ENCODE measurements at places on chromosomes 11 and 22. TPM values are rescaled to one million over a fixed set of nuclear protein-coding genes. Genes with fewer than 3 reads are reported as not detected.

Gene CNGA4
- 0.14 TPM for total RNA-seq

DNA sequence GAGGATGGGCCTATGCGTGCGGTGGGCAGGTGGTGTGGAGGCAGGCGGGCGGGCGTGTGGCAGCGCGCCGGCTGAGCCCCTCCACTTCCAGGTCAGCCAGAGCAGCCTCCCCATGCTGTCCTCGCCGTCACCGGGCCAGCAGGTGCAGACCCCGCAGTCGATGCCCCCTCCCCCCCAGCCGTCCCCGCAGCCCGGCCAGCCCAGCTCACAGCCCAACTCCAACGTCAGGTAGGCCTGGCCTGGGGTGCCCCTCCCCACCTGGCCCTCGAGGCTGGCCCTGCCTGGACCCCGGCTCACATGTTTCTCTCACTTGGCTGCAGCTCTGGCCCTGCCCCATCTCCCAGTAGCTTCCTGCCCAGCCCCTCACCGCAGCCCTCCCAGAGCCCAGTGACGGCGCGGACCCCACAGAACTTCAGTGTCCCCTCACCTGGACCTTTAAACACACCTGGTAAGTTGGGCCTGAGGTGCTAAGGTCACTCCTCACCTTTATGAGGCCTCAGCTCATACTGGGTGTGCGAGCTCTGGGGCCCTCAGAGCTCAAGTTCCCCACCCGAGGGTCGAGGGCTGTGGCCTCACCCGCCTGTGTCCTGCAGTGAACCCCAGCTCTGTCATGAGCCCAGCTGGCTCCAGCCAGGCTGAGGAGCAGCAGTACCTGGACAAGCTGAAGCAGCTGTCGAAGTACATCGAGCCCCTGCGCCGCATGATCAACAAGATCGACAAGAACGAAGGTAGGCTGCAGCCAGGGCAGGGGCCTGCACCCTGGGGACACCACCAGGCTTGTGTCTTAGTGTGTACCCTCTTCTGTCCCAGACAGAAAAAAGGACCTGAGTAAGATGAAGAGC is 75.3 kb downstream of the MED15 start:
- H3K36me3 ChIP-seq, result no peaks in the 10 kb centered on the region
- H3K4me1 ChIP-seq, result no peaks in the 10 kb centered on the region
- H3K27ac ChIP-seq, result no peak overlapping the region
- H3K4me3 ChIP-seq, result no peak overlapping the region

Gene ASPHD2
- 0.20 TPM for total RNA-seq

DNA sequence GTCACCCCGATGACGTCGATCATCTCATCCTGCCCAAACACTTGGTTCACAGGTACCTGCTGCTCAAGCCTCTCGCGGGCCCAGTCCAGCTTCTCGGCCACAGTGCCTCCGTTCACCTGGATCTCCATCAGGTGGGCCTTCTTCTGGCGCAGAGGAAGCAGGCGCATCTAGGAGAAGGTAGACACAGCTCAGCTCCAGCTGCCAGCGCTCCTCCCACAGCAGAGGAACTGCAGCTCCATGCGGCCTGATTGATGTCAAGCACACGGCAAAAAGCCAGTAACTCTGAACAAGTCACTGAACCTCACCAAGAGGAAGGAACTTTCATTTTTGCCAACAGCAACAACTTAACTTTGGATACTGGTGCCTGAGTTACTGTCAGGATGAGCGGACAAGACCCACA is 4.0 kb downstream of the RPL3 start:
- H3K27ac ChIP-seq, result peak overlapping the region; percentile 99
- H3K4me3 ChIP-seq, result no peak overlapping the region
- DNase-seq, result no peak
- no peaks in the 10 kb centered on the region for H3K27me3 ChIP-seq
- H3K4me1 ChIP-seq, result peaks cover 36% of the 10 kb centered on the region

DNA sequence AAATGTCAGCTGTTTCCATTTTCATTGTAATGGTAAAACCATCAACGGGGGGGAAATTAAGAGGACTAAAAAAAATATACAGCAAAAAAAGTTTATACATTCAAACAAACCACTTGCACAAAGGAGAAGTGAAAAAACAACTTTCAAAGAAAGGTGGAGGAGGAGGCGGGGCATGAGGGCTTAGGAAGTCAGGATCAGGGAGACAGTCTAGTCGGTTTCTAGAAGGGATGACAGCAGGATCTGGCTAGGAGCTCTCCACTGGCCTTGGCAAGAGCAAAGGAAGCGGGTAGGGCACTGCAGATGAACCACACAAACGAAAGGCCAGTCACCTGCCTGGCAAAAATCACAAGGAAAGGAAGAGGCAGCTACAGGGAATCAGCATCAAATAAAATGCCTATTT is 31.0 kb downstream of the NAP1L4 start:
- H3K4me1 ChIP-seq, result no peaks in the 10 kb centered on the region
- no peaks in the 10 kb centered on the region for H3K27me3 ChIP-seq
- no peak for DNase-seq
- no peak overlapping the region for H3K4me3 ChIP-seq

GRCh38 chr11:102600666-102601065 is 24.5 kb downstream of the MMP20 start:
- H3K4me3 ChIP-seq, result no peak overlapping the region
- H3K36me3 ChIP-seq, result no peaks in the 10 kb centered on the region
- H3K27ac ChIP-seq, result no peak overlapping the region
- H3K27me3 ChIP-seq, result no peaks in the 10 kb centered on the region

DNA sequence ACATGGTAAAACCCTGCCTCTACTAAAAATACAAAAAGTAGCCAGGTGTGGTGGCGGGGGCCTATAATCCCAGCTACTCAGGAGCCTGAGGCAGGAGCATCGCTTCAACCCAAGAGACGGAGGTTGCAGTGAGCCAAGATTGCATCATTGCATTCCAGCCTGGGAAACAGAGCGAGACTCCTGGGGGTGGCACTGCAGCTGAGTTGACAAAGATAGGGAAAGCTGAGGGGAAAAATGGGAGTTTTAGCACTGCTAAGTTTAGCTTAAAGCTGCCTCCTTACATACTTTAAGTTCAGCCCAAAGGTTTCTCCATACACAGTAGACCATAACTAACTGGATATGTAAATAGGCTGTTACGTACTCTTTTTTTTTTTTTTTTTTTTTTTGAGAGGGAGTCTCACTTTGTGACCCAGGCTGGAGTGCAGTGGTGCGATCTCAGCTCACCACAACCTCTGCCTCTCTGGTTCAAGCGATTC is 9.0 kb upstream of the USP28 start:
- H3K27ac ChIP-seq, result no peak overlapping the region
- no peaks in the 10 kb centered on the region for H3K4me1 ChIP-seq
- H3K27me3 ChIP-seq, result no peaks in the 10 kb centered on the region
- no peak overlapping the region for H3K4me3 ChIP-seq
- no peak for DNase-seq

Gene SAA4
- total RNA-seq, result not detected

Gene B4GALNT4
- 3.0 TPM for total RNA-seq

DNA sequence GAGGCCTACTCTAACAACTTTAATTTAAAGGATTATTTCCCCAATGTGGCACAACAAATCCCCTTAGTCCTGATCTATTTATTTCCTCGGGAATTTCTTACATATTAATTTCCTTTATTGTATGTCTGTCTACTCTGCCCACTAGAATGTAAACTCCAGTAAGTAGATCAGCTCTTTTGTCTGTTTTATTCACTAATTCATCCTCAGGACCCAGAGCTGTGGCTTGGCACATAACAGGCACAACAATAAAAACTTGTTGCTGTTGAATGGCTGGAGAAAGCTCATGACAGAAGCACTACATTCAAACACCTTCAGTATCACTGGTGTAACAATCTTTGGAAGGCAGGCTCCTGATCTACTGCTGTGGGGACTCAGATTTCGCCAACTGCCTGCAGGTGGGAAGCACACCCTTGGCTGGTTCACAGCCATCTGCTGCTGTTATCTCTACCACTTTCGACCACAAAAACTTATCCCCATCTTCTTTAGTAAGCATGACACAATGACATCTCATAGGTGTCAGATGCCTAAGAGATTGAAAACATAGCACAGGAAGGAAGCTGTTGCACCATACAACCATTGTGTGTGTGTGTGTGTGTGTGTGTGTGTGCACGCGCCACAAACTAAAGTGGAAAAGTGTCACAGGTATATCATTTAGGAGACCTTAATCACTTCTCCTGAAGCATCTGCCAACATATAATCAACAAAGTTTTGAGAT is 11.9 kb downstream of the HIRA start:
- no peak overlapping the region for H3K27ac ChIP-seq
- no peaks in the 10 kb centered on the region for H3K36me3 ChIP-seq
- H3K4me3 ChIP-seq, result no peak overlapping the region
- DNase-seq, result peak; percentile 24
- H3K27me3 ChIP-seq, result no peaks in the 10 kb centered on the region

Gene DMC1
- 86.2 TPM for total RNA-seq

DNA sequence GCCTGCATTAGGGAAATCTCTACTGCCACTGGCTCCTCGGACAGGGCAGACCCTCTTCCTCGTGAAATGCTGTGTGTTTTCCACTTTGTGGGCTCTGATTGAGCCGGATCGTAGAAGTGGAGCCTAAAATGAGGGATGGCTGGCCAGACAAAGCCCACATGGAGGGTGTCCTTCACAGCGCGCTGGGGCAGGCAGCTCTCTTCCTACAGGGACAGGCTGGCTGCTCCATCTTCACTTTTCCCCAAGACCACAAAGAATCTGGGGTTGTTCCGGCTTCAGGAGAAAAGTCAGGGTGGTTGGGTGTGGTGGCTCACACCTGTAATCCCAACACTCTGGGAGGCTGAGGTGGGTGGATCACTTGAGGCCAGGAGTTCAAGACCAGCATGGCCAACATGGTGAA is 94.9 kb downstream of the MORC2 start:
- no peaks in the 10 kb centered on the region for H3K36me3 ChIP-seq
- no peaks in the 10 kb centered on the region for H3K27me3 ChIP-seq
- no peak overlapping the region for H3K4me3 ChIP-seq
- no peak for DNase-seq

DNA sequence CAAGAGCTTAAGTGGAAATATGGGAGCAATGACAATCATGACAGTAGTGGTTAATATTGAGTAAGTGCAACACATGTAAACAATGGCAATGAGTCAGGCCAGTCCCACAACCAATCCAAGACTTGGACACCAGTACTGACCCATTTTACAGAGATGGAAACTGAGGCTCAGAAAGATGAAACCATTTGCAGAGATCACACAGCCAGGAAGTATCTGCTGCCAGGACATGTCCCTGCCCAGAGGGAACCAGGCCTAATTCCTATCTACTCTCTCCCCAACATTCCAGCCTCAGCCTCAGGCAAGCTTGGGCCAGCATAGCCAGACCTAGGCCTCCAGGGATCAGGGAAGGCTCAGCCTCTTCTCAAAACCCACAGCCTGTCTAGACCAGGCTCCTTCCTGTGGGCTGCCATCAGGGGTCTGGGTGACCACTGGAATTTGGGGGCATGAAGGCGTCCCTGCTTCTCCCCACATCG is 395.1 kb downstream of the MN1 start:
- H3K4me1 ChIP-seq, result no peaks in the 10 kb centered on the region
- no peaks in the 10 kb centered on the region for H3K27me3 ChIP-seq
- H3K4me3 ChIP-seq, result no peak overlapping the region
- H3K27ac ChIP-seq, result no peak overlapping the region

GRCh38 chr11:30825723-30826122 is 239.6 kb upstream of the MPPED2 start:
- H3K4me3 ChIP-seq, result no peak overlapping the region
- DNase-seq, result no peak
- H3K36me3 ChIP-seq, result no peaks in the 10 kb centered on the region
- H3K27ac ChIP-seq, result no peak overlapping the region
- no peaks in the 10 kb centered on the region for H3K4me1 ChIP-seq

Gene IGLL1
- not detected for total RNA-seq
